ENCODE measurements at places on chromosomes 12 and 14. TPM values are rescaled to one million over a fixed set of nuclear protein-coding genes. Genes with fewer than 3 reads are reported as not detected.
A peak's percentile ranks its signal among the peaks of the same experiment; 100 is the strongest.

Gene HOXC10
- polyA plus RNA-seq: not detected

Gene AKAP3
- 0.60 TPM for polyA plus RNA-seq

Gene PROX2
- polyA plus RNA-seq: not detected

GRCh38 chr14:33790996-33791395 lies 159.9 kb downstream of the EGLN3 start:
- no peak for DNase-seq

DNA sequence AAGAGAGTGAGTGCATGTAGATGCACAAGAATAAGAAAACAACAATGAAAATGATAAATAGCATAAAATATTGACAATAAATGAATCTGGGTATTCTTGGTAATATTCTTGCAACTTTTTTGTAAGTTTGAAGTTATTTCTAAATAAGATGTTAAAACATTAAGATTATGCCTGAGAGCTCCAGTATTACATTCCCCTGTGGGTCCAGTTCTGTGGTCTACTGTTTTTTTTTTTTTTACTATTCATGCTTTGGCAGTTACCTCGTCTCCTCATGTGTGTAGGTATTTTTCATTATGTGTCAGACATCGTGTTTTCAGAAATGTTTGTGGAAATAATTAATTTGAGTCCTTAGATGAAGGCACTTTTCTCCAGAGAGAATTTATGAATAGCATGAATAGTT lies 386.2 kb downstream of the AACS start:
- no peak for DNase-seq

DNA sequence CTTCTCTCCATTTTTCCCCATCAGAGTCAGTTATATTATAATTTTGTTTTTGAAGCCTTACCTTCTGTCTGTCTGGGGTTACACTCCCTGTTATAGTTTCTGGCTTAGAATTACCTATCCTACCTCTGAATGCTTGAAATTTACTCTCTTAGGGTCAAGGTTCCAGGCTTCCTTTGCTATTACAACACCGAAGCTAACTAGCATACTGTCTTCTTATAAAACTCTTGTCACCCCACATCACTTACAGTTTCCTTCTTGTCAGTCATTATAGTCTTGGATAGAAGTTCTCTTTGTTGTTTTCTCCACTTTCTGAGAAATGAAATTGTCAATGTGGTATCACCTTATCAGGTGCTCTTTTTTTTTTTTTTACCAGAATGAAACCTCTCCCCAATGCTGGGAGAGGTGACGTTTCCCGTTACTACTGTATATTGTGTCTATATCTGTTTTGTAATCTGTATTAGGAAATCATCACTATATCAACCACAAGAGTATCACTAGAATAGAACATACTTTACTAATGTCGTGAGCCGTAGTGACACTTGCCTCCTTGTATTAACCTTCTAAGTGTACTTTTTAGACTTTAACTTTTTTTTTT lies 69.2 kb upstream of the PSMA6 start:
- peak; percentile 24 for DNase-seq

- DNase-seq: no peak
Observed at GRCh38 chr12:106878804-106879203, 76.9 kb upstream of the TMEM263 start.

- no peak for DNase-seq
Observed at GRCh38 chr14:94328196-94328595, 5.1 kb upstream of the SERPINA6 start.

- DNase-seq: no peak
Observed at GRCh38 chr12:116159593-116160200, 117.8 kb downstream of the MED13L start.

- no peak for DNase-seq
Observed at GRCh38 chr12:82099216-82099615, 259.0 kb downstream of the CCDC59 start.

GRCh38 chr14:101347893-101348777 lies 213.2 kb upstream of the DIO3 start:
- DNase-seq: no peak

DNA sequence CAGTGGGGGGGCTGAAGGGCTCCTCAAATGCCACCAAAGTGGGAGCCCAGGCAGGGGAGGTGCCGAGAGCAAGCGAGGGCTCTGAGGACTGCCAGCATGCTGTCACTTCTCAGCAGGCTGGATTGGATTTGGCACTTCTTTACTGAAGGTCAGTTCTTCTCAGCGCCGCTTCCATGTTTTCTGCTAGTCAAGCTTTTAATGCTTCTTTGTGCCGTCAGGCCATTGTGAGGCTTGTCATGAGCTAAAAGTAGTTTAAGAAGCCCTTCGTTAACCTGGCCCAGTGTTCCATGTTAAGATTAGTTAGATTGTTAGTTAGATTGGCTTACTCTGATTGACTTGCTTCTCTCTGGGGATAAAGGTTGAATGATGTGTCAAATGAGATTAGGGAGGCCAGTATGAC lies 13.4 kb downstream of the GABARAPL1 start:
- no peak for DNase-seq

DNA sequence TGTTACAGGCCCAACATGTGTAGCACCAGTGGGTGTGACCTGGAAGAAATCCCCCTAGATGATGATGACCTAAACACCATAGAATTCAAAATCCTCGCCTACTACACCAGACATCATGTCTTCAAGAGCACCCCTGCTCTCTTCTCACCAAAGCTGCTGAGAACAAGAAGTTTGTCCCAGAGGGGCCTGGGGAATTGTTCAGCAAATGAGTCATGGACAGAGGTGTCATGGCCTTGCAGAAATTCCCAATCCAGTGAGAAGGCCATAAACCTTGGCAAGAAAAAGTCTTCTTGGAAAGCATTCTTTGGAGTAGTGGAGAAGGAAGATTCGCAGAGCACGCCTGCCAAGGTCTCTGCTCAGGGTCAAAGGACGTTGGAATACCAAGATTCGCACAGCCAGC lies 8.6 kb downstream of the BCL2L14 start:
- DNase-seq: no peak

DNA sequence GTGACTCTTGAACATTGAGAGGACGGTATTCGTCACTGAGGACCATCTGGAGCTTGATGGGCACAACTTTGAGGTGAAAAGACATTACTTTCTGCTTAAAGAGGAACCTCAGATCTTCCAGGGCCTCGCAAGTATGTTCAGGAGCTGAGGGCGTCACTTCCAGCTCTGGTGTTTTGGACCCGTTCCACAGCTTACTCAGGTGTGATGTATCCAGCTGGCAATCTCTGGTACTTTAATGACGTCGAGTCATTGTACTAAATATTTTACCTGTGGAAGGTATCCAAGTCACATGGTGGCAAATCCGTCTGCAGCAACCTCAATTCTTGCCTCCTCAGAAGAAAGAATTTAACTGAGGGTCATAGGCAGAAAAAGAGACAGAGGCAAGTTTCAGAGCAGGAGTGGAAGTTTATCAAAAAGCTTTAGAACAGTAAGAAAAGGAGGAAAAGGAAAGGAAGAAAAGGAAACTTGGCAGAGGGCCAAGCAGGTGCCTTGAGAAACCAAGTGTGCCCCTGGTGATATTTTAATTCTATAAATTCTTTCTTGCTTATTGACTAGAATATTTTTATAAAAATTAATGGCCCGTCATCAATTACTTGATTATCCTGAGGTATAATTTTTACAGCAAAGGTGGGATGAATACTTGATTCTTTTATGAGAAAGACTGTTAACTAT lies 250.6 kb downstream of the AEBP2 start:
- DNase-seq: no peak

Gene TPPP2
- polyA plus RNA-seq: not detected

GRCh38 chr12:32106517-32107358 lies at the start of gene BICD1:
Gene BICD1 (plus strand): TSS chr12:32106847. CDS start chr12:32107332, 485 bp downstream.
- peak; percentile 62 for DNase-seq

DNA sequence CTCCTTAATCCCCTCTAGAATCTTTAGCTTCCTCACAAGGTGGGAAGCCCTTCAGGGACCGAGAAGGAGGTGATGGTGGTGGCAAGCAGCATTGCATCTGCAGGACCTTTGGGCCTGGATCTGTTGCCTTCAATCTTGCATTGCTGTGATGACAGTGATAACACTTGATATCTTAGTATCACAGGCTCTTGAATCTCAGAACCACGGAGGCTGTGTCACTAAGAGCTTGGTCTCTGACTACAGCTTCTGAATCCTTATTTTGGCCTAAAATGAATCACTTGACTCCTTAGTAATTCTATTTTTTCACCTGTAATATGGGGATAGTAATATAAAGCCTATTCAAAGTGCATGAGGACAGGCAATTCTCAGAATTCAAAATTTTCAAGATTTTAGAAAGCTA lies 8.9 kb upstream of the AMN1 start:
- no peak for DNase-seq

DNA sequence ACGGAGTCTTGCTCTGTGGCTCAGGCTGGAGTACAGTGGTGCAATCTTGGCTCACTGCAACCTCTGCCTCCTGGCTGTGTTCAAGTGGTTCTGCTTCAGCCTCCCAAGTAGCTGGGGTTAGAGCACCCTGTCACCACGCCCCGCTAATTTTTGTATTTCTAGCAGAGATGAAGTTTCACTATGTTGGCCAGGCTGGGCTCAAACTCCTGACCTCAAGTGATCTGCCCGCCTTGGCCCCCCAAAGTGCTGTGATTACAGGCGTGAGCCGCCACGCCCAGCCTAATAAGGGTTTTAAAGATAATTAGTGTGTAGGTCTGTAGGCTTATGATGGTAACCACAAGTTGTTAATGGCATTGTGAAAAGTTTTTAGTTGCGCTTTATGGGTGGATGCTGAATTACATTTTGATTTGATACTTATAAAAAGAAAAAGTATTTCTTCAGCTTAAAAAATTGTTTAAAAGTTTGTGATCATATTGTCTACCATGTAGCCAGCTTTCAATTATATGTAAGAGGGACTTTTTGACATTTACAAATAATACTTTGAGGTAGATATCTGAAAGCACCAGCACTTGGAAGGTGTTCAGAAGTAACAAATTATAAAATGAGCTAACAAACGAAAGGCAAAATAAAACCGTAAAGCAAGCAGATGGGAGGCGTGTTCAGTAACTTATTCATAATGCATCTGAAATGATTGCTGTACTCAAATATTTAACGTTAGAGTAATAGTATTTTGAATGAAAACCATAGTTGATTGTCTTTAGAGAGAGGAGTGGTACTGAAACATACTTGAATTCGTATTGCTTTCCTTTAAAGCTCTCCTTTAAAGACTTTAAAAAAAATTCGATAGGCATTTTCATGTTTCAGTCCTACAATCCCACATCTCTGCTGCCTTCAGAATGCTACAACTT lies 37.1 kb downstream of the MDM2 start:
- no peak for DNase-seq

Gene PRKD1
- polyA plus RNA-seq: not detected

Gene ALDH1L2
- polyA plus RNA-seq: 0.08 TPM

Gene TSPAN19
- not detected for polyA plus RNA-seq

Gene KRT2
- 0.08 TPM for polyA plus RNA-seq

- no peak for DNase-seq
Observed at GRCh38 chr12:96751626-96752025, 155.4 kb upstream of the NEDD1 start.

GRCh38 chr14:105489542-105490266 lies 1.3 kb upstream of the TEDC1 start:
- DNase-seq: peak; percentile 90

Gene GLIPR1L1
- polyA plus RNA-seq: not detected

Gene NPFF
- not detected for polyA plus RNA-seq

Gene CLEC4C
- not detected for polyA plus RNA-seq

GRCh38 chr14:36915081-36915480 lies 253.4 kb downstream of the PAX9 start:
- no peak for DNase-seq

DNA sequence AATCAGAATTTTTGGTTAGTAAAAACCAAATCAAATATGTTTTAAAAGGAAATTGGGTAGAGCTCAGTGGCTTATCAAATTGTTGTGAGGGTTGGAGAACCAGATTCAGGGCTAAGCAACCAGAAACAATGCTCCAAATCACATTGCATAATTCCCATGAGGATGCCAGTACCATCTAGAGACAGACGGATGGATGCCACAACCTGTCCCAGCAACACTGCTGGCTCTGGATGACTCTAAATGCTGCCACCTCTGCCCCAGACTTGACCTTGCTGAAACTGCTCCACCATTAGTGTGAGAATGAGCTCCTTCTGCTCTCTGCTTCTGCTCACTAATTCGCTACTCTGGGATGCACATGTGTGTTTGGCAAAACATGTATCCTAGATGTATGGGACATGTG lies 43.9 kb downstream of the FRS2 start:
- DNase-seq: no peak

- no peak for DNase-seq
Observed at GRCh38 chr12:39586816-39587215, 32.8 kb downstream of the ABCD2 start.

DNA sequence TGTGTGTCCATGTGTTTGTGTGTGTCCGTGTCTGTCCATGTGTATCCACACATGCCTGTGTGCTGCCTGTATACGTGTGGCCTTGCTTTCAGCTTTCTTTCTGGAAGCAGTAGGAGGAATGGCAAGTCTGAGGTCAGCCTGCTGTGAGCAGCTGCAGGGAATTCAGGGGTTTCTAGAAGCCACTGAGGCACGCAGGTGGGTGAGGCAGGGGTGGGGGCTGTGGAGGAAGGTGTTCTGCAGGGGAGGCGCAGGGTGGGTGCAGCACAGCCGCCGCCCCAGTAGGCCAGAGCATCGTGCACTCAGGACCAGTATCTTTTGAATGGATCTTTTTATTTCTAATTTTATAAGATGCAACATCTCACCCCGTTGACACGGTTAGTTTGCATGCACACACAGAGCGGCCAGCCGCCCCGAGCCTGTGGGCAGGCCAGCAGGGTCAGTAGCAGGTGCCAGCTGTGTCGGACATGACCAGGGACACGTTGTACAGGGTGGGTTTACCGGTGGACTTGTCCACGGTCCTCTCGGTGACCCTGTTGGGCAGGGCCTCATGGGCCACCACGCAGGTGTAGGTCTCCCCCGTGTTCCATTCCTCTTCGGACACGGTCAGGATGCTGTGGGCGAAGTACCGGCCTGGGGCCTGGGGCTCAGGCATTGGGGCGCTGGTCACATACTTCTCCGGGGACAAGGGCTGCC lies 327.7 kb downstream of the TMEM121 start:
- no peak for DNase-seq

GRCh38 chr12:64740646-64741045 lies 18.6 kb downstream of the GNS start:
- DNase-seq: no peak

DNA sequence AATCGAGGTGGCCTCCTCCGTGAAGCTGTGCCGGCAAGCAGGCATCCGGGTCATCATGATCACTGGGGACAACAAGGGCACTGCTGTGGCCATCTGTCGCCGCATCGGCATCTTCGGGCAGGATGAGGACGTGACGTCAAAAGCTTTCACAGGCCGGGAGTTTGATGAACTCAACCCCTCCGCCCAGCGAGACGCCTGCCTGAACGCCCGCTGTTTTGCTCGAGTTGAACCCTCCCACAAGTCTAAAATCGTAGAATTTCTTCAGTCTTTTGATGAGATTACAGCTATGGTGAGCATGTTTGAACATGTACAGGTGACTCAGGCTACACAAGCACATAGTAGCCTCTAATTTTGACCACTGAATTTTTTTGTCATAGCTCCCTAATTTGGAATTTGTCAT lies 59.7 kb downstream of the ATP2A2 start:
- DNase-seq: no peak

- DNase-seq: no peak
Observed at GRCh38 chr14:103746701-103747100, 31.1 kb downstream of the ZFYVE21 start.

- DNase-seq: no peak
Observed at GRCh38 chr14:24178399-24179178, 6.7 kb downstream of the REC8 start.

- no peak for DNase-seq
Observed at GRCh38 chr14:56244138-56244789, 126.1 kb downstream of the PELI2 start.

Measured in CD4-positive, alpha-beta memory T cell (primary cell).